GM12892 (cell line): ENCODE measurements at places on chromosomes 12 and 14.
A peak's percentile ranks its signal among the peaks of the same experiment; 100 is the strongest.

GRCh38 chr14:64612021-64612380 is 62.2 kb downstream of the PPP1R36 start:
- no peak for DNase-seq

DNA sequence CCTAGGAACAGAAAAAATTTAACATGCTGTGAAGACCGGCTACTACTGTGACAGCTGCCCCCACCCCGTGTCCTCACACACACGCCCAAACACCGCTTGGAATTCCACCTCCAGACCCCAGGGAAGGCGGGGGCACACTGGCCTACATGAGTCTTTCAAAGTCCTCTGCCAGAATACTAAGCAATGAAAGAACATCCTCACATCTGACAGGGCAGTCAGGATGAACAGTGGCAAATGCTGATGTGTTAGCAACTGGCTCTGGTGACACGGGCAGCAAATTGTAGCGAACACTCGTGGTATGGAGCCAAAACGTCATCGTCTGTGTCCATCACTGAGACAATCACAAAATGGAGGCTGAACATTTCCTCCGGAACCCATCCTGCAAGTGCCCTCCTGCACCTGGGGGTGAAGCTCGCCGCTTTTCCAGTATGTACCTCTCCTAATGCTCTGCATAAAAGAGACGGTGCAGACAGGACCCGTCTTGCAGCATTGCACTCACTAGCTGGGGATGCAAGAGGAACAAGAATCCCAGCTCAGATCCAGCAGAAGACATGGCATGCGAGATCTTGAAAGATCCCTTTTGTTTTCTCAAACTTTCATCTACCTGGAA is 94.8 kb downstream of the BCL11B start:
- no peak for DNase-seq

- DNase-seq = no peak
Observed at GRCh38 chr14:101551729-101552595, 9.3 kb upstream of the DIO3 start.

- no peak for DNase-seq
Observed at GRCh38 chr14:61362072-61362750, 40.8 kb downstream of the PRKCH start.

DNA sequence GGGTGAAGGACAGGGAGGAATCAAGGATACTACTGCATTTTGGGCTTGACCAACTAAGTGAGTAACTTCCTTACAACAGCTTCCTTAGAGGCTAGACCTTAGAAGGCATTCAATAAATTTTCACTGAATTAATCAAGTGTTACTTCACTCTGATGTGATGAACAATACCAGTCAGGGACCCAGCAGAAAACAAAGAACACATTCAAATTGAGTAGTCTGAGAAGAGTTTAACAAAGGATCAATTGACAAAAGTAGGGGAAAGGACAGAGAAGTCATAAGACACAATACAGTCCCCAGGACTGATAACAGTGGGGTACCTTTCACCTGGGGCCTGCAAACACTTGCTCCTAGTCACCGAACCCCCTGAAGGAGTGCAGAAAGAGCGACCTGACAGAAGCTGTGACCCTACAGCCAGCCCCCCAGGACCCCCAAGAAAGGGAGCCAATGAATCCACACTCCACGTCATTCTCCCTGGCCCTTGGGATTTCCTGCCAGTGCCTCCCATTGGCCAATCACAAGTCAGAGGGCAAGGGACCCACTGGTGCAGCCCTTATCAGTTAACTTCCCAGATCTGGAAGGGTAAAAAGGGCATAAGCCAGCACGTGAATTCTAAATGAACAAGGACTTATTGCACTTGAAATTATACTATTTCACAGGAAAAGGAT is 6.9 kb downstream of the ANAPC5 start:
- DNase-seq = no peak

DNA sequence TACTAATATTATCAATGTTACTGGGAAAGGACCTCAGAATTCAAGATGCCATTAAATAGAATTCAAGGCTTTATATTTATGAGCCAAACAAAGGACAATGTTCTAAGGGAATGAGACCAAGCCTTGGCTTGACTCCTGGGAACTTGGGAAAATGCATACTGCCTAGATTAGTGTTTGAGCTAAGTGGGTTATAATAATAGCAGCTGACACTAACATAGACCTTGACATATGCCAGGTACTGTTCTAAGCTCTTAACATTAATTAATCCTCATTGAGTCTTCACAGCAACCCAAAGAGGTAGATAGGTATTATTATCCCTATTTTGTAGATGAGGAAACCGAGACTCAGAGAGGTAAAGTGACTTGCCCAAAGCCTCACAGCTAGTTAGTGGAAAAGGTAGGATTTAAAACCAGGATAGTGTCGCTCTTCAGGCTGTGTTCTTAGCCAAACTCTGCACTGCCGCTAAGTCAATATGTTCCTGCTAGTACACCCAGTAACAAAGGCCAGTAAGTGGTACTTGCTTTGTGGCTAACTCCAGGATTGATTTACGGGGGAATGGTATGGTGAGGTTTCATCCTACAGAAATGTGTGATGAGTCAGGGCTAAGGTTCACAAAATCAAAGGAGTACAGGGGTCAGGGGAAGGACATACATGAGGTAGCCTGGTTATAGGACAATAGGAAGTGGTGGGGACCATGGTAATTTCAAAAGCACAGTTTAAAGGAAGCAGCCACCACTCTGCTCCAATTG is 35.8 kb upstream of the PRKAB1 start:
- DNase-seq = no peak

DNA sequence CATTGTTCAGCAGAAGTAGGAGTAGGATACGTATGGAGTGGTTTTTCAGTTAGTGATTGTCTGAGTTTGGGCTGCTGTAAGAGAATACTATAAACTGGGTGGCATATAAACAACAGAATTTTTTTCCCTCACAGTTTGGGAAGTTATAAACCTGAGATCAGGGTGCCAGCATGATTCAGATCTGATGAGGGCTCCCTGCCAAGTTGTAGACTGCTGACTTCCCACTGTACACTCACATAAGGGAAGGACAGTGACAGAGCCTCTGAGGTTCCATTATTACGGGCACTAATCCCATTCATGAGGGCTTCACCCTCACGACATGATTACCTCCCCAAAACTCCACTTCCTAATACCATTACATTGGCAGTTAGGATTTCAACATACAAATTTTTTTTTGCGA is 50.7 kb downstream of the ACSM4 start:
- no peak for DNase-seq

DNA sequence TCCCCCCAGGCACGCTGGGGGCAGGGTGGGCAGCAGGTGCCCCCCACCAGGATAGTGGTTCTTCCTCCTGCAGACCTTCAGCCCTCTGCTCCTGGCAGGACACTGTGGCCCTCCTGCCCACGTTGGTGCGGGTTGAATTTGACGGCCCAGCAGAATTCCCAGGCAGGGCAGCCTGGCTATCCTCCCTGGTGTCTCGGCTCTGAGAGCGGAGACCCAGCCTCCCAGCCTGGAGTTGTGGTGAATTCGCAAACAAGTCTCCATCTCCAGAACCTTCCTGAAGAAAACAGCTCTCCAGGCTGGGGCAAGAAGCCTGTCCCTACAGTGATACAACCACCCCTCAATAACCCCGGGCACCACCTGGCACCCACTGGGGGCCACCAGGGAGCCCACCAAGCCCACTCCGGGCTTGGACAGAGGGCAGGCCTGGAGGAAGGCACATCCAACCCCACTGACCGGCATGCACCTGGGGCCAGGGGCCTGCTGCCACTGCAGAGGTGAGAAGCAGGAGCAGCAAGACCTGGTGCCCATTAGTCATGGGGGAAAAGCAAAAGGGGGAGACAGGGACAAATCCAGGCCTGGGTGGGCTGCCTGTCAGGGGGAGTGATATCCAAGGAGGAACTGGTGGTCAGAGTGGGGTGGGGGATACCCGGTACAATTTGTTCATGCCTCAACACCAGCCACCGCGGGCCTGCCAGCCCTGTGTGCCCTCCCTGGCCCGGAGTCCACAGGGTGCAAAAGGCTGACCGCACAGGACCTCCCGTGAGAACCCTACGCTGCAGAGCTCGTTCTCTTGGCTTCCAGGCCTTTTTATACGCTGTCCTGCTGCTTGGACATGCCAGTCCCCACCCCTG is 3.6 kb downstream of the ANKRD9 start:
- DNase-seq = no peak

GRCh38 chr12:106902053-106902452 is 53.7 kb upstream of the TMEM263 start:
- no peak for DNase-seq

GRCh38 chr14:59036134-59036533 is 152.3 kb upstream of the DAAM1 start:
- no peak for DNase-seq

DNA sequence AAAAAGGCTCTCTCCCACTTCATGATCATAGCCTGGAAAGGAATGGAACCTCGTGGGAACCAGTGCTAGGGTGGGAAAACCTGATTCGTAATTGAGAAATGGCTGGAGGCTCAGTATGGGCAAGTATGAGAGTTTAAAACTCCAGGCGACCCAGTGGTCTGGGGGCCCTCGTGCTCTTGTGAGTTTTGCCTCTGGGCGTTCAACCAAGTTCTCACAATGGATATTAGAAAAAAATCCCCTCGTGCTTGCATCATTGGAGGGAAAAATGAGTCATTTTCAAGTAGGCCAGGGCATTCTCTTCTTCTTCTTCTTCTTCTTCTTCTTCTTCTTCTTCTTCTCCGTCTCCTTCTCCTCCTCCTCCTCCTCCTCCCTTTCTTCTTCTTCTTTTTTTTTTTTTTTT is 39.0 kb downstream of the GPR68 start:
- no peak for DNase-seq

DNA sequence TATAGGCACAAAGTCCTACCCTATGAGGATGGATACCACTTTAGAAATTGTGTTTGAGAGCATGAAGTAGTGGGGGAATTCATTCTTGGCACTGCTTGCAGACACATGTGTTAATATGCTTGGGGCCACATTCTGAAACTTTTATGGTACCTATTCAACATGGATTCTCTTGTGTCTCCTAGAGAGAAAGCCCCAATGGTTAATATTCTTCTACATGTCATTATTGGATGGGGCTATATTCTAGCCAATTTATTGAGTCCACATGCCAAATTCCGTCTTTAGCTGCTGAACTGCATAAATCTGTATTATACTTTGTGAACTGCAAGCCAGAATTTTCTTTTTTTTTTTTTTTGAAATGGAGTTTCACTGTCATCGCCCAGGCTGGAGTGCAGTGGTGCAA is 140.0 kb downstream of the KICS2 start:
- DNase-seq = no peak

GRCh38 chr14:49173765-49174373 is 412.3 kb downstream of the RPS29 start:
- DNase-seq = peak; percentile 4

- DNase-seq = no peak
Observed at GRCh38 chr12:72839696-72840095, 567.5 kb downstream of the TRHDE start.

DNA sequence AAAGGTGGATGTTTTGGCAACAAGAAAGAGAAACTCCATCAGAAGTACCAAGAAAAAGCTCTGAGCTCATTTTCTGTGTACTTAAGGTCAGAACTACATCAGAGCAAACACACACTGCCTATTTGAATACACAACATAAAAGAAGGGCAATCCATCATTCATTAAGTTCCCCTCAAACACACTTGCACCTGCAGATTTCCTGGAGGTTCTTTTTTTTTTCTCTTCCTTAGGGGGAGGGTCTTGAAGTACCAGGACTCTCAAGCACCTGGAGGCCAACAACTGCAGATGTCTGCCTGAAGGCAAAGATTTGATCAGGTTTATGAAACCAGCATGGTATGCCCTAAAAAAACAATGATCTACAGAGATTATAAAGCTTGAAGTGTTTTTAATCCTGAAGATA is 26.1 kb upstream of the PTHLH start:
- no peak for DNase-seq

DNA sequence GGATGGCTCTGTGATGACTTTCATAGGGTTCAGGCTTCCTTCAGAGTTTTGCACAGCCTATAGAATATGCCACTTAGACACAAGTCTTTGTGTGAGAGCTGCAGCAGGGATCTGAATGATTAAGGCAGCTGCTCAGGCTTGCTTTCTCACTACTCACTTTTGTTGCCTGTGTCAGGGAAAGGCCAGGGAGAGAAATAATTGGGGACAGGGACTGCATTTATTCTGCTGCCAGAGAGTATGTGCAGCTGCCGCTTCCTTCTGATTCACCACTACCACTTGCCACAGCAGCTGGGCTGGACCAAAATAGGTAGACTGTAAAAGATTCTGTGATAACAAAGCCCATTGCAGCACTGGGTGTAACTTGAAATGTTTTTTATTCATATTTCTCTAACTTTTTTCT is 49.7 kb downstream of the TRMT5 start:
- no peak for DNase-seq

- DNase-seq = no peak
Observed at GRCh38 chr12:72738811-72739210, 466.6 kb downstream of the TRHDE start.

GRCh38 chr12:124071075-124071443 is 98.0 kb downstream of the ZNF664 start:
- no peak for DNase-seq

- peak; percentile 20 for DNase-seq
Observed at GRCh38 chr14:104554608-104555429, 24.7 kb upstream of the C14orf180 start.

- DNase-seq = no peak
Observed at GRCh38 chr12:5777451-5777850, 167.6 kb downstream of the ANO2 start.

- no peak for DNase-seq
Observed at GRCh38 chr12:25162866-25163265, 32.1 kb downstream of the DNAI7 start.

GRCh38 chr12:63164911-63165310 is 13.9 kb upstream of the AVPR1A start:
- no peak for DNase-seq

- DNase-seq = no peak
Observed at GRCh38 chr12:12425616-12426015, 68.7 kb downstream of the BORCS5 start.

DNA sequence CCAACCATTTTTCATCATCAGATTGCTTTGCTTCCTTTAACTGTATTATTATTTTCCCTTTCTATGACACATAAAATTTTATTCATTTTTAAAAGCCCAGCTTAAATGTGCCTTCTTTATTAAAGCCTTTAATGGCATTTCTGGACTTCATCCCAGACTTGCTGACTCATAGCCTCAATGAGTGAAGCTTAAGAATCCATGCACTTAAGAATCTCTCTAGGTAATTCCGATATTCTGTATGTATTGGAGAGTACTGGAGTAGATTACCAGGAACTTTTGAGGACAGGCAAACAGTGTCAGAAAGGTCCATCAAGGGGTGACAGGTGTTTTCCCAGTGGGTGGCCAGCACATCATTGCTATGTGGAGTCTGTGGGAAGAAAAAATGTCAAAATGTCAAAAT is 107.9 kb downstream of the PTPRQ start:
- DNase-seq = no peak

GRCh38 chr14:65167072-65167645 is 64.8 kb upstream of the MAX start:
- DNase-seq = no peak

DNA sequence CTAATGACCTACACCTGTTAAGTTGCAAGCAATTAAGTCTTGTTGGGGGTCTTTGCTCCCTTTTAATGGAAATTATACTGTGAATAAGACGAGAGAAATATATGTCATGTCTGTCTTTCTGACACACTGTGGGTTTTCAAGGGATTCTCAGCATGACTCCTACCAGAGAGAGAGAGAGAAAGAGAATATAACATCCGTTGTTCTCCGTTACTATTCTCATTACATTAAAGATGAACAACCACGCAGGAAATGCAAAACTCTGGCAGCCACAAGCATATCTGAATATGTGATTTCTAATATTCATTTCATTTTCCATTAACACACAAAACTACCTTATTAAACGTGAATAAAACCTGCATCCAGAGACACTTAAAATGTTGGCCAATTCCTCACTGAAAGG is 67.3 kb upstream of the EGLN3 start:
- no peak for DNase-seq
